Frontal cortex (tissue), 4 donors: ENCODE measurements at places on chromosomes 3 and 15.

GRCh38 chr15:32683906-32684584 is 33.8 kb upstream of the GREM1 start:
- DNase-seq = no peak

- no peak for DNase-seq
Measured at GRCh38 chr3:71625676-71626075, 42.1 kb upstream of the FOXP1 start.

DNA sequence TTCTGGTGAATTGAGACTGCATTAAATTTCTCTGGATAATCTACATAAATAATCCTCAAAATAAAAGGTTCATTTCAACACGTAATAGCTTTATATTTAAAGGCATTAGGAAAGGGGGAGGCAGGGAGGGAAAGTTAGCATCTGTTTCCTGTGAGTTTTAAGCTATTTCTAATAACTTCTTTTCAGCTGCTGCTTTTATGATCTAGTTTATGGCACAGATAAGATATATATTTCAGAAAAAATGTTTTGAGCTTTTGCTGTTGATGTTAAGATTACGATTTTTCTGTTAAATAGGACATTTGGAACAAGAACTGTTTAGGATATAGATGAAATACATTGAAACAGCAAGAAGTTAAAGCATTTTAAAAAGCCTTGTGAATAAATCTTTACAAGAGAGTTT is 30.0 kb downstream of the UBE2E1 start:
- no peak for DNase-seq

- DNase-seq = no peak
Measured at GRCh38 chr3:37545479-37545878, 316.2 kb upstream of the CTDSPL start.

DNA sequence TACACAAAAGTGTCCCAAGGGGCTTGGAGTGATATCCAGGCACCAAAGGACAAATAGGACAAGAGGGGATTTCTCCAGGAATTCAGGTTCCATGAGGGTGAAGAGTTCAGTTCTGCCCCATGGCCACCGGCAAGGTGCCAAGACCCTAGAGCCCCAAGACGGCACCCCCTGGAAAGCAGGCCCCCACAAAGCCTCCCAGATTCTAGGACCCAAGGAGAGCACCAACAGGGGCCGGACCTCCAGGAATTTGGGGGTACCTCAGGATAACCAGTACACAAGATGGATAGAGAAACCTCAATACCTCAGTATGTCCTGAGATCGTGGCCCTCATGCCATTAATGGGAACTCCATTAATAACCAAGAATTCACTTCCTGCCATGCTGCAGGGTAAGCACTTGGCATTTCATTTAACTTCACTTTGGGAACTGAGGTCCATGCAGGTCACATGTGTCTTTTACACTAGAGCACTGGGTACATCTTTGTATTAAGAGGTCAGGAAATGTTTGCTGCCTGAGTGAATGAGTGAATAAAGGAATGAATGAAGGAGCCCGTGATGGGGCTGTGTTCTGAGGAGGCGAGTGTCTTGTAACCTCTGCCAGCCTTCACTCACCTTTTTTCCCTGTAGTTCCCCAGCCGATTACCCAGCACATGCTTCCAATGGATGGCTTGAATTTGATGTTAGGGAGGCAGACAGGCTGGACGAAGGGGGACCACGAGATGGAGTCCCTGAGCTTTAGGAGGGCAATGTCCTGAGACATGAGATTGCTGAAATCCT is 15.5 kb upstream of the PRSS50 start:
- DNase-seq = no peak

DNA sequence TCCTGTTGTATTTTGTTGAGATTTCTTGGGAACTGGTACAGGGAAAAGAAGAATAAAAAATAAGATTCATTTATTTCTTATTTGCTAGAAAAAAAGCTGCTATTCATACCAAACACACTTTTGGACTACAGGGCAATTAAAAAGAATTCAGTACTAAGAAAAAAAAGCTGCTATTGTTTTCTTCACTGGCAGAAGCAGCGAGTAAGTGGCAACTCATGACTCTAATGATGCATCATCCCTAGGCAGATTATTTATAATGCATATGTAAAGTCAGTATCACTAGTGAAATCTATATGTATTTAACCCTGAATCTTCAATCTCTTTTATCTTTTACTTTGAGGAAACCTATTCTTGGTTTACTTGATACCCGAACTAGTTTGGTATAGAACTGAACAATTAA is 15.2 kb downstream of the PFN2 start:
- no peak for DNase-seq

GRCh38 chr3:101858464-101859030 is 9.2 kb downstream of the NFKBIZ start:
- no peak for DNase-seq

DNA sequence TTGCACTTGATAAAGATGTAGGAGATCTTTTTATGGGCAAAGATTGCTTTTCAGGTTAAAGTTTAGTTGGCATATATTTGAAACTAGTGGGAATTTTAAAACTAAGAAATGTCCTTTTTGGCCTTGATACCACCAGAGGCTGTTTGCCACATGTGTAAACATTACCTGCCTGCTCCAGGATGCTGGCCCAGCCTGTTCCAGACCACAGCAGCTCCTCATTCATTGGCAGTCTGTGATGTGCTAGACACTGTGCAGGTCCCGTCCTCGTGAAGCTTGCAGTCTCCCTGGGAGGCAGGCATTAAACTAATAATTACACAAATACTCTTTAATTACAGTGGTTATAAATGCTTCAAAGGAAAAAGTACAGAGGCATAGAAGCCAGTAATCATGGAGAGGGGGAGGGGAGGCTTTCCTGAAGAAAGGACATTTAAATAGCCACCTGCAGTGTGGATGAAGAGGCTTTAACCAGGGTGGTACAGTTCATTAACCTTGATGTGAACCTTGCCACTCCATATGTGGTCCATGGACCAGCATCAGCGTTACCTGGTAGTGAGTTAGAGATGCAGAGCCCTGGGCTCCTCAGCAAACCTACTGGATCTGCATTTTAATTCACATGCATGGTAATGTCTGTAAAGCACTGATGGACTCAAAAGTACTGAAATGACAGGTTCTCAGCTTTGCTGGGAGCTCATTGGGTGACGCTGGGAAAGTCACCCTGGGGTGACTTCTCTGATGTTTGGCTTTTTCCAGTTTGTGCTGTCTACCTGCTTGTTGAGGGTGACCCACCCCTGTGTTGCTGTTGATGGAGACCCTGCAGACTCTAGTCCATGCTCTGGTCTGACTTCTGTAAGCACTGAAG is 5.3 kb downstream of the ZNF710 start:
- DNase-seq = no peak
